ENCODE measurements at places on chromosomes 3 and 15.

GRCh38 chr15:89206908-89207331 lies 14.5 kb downstream of the RLBP1 start:
- DNase-seq = peak; percentile 88

GRCh38 chr15:78004919-78005634 lies 72.4 kb downstream of the TBC1D2B start:
- DNase-seq = peak; percentile 92

DNA sequence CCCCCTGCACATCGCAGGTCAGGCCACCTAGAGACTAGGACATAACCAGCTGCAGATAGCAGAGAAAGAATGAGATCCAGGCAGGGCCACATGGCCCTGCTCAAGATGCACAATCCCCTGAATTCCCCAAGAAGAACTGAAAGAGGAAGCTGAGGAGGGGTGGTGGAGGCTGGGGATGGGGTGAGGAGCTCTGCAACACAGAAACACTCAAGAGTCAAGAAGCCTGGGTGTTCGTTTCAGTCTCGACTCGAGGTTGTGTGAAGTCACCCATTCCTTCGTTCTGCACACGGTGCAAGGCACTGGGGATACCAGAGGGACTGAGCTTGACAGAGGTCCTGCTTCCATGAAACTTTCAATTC lies 62.0 kb downstream of the TLE3 start:
- no peak for DNase-seq

DNA sequence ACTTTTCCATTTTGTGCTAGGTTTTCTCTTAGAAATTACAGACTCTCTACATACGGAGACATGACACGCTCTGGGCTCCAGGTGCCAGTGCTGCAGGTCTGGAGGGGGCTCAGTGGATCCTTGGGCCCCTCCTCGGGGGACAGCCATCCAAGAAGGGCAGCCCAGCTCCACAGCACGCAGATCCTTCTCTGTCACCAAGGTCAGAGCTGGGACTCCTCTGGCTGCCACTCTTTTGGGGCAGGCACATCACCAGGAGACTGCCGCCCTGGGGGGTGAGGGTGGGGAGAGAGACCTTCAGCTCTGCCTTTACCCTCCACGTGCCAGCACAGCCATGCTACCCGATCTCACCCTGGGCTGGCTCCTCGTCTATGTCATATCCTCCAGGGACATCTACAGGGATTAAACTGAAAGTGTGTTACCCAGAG lies 65.6 kb downstream of the ATP10A start:
- peak; percentile 46 for DNase-seq

GRCh38 chr15:100571592-100572167 lies 30.3 kb downstream of the LINS1 start:
- no peak for DNase-seq

DNA sequence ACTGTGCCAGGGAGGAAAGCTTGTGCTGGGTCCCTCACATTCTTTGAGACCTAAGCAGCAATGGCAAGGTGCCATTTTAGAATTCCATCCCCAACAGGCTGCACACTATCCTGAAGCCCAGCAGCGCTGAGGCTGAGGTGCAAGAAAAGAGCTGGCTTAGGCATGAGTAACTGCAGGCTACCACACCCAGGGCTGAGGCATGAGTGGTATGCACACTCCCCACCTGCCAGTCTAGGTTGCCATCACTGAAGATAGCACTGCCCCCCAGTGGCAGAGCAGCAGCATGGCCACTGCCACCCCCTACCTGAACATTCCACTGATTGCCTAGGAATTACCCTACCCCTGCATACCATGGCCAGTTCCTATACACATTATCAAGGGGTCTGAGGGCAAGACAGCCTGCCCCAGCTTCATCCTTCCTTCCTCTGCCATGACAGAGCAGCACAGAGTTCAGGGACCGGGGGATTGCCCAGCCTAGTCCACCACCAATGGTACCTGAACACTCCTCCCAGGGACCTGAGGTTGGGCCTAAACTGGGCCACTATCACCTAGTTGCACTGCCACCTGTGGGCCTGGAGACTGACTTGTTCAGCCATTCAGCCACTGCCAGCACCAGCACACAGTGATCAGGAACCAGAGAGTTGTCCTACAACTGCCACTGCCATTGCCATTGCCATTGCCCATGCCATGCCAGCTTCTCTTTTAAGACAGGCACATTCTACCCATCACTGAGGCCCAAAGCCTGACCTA lies 129.8 kb downstream of the SATB1 start:
- DNase-seq = peak; percentile 38

DNA sequence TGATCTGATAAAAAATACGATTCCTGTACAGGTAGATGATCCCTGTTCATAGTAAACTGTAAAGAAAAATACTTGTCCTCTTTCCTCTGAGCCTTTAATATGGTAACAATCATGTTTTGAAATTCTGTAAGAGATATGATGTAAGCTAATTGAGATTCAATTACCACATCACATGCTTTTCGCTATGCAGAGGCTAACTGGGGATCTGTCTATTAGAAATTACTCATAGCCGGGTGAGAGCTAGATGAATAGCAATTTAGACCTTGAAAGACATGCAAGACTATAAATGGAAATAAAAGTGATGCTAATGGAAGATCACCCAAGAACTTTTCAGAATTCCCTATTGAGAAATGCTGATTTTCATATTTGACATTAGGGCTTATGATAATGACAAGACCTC lies 579.9 kb upstream of the ZNF717 start:
- DNase-seq = no peak

- no peak for DNase-seq
These were observed 42.9 kb downstream of the CTDSPL start for GRCh38 chr3:37904601-37905000.

DNA sequence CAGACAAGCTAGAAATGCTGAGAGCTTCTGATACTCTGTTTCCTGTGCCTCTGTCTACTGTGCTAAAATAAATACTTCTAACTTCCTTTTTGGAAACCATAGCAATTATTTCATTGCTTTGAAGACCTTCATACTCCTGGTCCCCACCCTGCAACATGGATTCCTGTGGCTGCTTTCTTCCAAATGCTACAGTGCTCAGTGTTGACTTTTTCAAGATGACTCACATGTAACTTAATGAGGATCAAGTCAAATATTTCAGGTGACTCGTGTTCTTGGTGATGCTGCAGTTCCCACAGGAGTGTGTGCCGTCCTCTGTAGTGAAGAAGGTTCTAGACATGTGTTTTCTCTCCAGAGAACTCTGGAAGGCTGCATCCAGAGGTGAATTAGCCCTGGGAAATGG lies 288.6 kb downstream of the CLSTN2 start:
- DNase-seq = no peak

GRCh38 chr3:47001731-47002170 lies 22.3 kb downstream of the NBEAL2 start:
- DNase-seq = peak; percentile 45

DNA sequence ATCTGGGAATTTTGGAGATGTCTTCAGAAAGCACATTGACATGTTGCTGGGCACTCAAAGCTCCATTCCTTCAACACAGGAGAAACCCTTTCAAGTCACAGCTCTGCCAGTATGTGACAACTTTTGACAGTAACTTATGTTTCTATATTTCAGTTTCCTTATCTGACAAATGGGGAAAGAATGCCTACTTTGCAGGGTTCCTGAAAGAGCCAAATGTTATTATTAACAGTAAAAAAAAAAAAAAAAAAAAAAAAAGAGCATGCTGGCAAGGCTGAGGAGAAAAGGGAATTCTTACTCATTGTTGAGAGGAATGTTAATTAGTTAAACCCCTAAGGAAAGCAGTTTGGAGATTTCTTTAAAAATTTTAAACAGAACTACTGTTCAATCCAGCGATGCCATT lies 272.5 kb upstream of the TGFBR2 start:
- DNase-seq = no peak
